Choroid plexus epithelial cell (primary cell): ENCODE measurements at places on chromosomes 12 and 14.

DNA sequence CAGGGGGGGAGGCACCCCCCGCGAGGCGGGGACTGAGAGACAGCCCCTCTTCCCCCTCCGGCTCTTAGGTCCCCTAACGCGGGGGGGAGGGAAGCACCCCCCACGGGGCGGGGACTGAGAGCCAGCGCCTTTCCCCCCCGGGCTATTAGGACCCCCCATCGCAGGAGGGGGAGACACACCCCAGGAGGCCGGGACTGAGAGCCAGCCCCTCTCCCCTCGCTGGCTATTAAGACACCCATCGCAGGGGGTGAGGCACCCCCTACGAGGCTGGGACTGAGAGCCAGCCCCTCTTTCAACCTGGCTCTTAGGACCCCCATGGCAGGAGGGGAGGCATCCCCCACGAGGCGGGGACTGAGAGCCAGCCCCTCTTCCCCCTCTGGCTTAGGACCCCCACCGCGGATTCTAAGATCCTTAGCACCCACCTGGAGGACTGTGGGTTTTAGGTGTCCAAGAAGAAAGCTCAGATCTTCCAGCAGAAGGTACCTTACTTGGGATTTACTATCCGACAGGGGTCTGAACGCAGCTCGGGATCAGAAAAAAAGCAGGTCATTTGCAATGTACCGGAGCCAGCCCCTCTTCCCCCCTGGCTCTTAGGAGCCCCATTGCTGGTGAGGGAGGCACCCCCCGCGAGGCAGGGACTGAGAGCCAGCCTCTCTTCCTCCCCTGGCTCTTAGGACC lies 197.8 kb upstream of the PZP start:
- no peak for DNase-seq

GRCh38 chr14:63046339-63047268 lies 1.3 kb upstream of the KCNH5 start:
- no peak for DNase-seq

- no peak for DNase-seq
Measured at GRCh38 chr14:50791201-50791600, 39.8 kb downstream of the NIN start.

- peak; percentile 83 for DNase-seq
Measured at GRCh38 chr12:121530600-121531355, 50.0 kb downstream of the KDM2B start.

DNA sequence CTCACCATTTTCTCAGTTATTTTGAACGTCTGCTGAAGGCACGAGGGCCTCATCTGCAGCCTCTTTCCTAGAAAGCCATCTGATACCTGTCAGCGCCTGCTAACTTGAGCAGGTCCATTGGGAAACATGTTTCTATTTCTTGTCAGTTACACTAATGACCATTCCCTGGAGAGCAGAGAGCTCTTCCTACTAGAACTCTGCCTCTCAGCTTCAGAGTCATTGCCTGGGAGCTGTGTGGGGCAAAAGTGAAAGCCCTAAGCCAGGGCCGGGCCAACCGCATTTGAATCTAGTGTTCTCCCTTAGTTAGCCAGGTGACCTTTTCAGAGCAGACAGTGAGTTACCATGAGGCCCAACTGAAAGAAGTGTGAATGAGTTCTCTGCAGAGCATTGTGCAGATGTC lies 135.8 kb downstream of the EML1 start:
- DNase-seq: peak; percentile 68

GRCh38 chr14:64990939-64991338 lies 4.2 kb downstream of the FNTB start:
- no peak for DNase-seq

DNA sequence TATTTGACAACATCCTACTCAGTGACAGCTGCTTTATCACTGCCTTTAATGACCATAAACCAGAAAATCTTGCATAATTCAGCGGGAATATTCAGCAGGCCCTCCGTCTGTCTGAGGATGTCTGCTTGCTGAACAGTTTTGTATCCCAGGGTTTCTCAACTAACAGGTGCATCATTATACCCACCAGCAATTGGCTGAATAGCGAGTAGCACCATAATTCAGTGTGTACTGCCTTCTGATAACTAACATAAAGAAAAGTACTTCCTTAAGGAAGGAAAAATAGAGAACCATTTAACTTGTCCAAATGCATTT lies 680.1 kb downstream of the GALC start:
- no peak for DNase-seq

- no peak for DNase-seq
Measured at GRCh38 chr14:95290871-95291431, 28.8 kb downstream of the CLMN start.

- no peak for DNase-seq
Measured at GRCh38 chr14:85190251-85190650, 339.7 kb upstream of the FLRT2 start.

- DNase-seq: peak; percentile 99
Measured at GRCh38 chr12:124518051-124518932, 49.1 kb downstream of the NCOR2 start.

GRCh38 chr14:105427936-105428485 lies 8.4 kb downstream of the MTA1 start:
- no peak for DNase-seq

DNA sequence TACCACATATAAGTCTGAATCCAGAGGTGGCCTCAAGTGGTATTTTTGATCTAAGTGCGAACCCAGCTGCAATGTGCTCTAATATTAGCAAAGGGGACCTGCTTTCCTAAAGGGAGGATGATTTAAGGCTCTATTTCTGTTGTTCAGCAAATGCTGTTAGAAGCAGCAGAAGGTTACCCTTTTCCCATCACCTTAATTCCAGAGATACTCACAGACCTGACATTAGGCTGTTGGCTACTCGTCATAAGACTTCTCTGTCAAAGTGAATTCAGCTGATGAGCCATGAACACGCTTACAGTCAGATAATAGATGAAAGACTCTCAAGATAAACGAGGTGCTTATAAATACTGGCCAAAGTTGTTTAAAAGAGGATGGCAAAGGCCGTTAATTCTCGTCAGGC lies 308.7 kb upstream of the DDHD1 start:
- DNase-seq: no peak

GRCh38 chr12:39441963-39442830 lies 723 bp downstream of the KIF21A start:
- DNase-seq: no peak

GRCh38 chr14:74488786-74489397 lies 4.2 kb downstream of the NPC2 start:
- DNase-seq: peak; percentile 70

- DNase-seq: peak; percentile 89
Measured at GRCh38 chr12:24378548-24379407, 429.3 kb upstream of the SOX5 start.

- DNase-seq: no peak
Measured at GRCh38 chr12:73947326-73948026, 590.2 kb upstream of the ATXN7L3B start.

DNA sequence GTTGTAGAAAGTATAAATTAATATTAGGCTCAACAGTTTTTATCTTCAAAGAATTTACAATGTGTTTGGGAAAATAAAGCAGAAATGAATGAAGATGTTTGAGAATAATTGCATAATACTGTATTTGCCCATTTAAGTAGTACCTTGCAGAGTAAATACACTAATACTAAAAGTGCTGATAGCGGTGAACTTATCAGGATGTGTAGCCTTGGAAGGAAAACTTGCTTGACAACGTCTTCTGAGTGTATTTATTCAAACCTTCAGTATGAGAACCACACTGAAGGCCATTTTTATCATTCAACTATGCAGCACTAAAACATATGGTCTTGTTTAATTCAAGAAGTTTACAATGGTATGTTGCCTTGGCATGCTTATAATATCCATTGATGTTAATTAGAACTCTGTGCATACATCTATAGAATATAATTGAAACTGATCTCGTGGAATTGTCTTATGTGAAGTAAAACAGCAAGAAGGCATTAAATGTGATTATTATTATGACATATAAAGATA lies 41.3 kb downstream of the MSRB3 start:
- no peak for DNase-seq

DNA sequence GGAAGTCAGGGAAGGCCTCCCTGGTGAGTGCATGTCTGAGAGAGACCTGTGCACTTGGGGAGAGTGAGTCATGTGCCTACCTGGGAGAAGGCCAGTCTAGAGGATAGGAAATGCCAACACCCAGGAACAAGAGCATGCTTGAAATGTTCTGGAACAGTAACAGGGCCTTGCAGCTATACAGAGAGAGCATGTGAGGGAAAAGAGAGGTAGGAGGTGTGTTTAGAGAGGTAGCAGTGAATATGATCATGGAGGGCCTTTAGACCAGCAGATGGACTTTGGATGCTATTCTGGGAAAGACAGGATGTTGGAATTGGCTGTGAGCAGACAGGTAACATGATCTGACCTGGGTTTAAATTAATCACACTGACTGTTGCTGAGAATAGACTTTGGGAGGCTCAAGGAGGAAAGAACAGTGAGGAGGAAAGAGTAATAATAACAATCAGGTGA lies 1143.6 kb downstream of the FLRT2 start:
- no peak for DNase-seq

DNA sequence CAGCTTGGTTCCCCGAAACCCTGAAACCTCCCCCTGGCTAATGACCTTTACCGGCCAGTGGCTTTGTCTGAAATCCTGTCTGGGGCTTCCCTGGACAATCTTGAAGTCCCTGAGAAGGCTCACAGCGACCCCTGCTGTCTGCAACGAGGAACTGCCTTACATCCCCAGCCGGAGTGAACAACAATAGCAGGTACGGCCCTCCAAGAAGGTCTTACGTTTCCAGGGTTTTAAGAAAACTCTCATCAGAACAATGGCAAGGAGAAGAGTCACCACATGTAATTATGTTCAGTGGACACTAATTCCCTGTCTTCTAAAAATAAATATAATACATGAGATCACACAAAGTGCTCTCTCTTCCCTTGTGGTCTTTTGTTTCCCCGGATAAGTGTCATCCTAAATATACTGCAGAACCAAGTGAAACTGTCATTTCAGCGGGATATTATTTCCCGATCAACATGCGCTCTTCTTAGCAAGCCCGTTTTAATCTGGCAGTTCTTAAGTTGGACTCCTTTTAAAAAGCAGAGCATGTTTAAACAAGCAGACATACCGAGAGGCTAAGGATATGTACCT lies 53.3 kb downstream of the RBM19 start:
- peak; percentile 87 for DNase-seq

- peak; percentile 36 for DNase-seq
Measured at GRCh38 chr12:128798571-128799341, 25.0 kb downstream of the SLC15A4 start.

DNA sequence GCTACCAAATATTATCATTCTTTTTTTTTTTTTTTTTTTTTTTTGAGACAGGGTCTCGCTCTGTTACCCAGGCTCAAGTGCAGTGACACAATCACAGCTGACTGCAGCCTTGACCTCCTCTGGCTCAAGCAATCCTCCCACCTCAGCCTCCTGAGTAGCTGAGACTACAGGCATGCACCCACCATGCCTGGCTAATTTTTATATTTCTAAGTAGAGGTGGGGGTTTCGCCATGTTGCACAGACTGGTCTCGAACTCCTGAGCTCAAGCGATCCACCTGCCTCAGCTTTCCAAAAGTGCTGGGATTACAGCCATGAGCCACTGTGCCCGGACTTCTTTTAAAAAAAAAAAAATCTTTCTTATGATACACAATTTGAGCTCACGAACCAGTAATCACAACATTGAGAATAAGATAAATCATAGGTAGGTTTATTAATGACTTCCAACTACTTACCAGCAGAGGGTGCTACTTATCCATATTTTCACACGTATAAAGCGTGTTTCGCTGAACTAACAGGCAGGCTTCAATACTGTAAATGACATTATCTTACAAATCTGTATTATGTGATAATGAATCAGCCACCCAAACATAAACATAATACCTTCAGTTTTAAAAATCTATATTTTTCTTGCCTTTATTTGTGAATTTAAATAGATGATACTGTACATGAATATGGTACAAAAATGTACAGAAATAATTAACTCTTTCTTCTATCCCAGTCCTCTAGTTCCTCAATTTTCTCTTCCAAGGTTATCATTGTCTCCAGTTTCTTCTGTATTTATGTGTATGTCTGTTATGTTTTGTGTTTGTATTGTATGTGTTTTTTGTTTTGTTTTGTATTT lies 42.5 kb upstream of the BCAT1 start:
- DNase-seq: peak; percentile 84

DNA sequence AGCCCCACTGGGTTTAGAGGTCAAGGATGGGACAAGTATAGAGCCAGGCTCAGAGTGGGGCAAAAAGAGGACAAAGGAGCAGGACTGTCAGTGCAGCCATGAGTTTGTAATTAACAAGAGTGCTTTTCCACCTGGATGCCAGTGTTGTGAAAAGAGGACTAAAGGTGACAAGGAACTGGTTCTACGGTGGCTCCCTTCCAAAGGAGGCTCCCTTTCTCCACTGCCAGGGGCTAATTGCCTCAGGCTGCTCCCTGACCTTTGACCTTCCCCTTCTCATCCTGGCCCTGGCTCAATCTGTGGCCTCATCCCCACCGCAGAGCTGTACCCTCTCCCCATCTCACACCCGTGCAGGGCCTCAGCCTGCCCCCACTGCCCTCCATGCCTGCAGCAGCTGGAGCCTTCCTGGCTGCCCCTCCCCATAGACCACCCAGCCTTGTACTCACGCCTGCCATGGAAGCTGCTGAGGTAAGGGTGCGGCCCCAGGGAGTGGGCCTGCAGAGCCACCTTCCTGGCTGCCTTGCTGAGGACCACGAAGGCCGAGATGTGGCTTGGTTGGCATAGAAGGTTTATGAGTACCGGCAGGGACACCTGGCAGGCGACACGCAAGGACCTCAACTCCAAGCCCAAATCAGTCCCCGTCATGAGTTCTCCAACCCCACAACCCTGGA lies 24.8 kb upstream of the FKBP4 start:
- no peak for DNase-seq

DNA sequence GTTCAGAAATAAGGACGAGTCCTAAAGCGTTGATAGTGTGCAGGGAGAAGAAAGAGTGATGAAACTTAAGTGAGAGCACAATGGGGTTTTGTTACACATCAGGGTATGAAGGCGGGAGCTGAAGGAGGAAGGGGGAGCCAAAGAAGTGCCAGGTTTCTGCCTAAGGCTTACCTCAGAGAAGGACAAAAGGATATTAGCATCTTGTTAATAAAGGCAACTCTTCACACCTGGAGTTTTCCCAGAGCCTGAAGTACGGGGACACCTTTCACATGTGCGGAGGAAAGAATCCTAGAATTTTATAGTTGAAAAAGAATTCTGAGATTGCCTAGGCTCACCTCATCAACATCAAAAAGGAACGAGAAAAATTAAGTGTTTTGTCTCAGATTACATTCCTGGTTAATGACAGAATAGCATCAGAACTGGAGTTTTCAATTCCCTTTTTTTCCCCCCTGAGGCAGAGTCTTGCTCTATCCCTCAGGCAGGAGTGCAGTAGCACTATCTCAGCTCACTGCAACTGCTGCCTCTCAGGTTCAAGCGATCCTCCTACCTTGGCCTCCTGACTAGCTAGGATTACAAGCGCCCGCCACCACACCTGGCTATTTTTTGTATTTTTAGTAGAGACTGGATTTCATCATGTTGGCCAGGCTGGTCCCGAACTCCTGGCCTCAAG lies 2.2 kb upstream of the SAV1 start:
- no peak for DNase-seq

DNA sequence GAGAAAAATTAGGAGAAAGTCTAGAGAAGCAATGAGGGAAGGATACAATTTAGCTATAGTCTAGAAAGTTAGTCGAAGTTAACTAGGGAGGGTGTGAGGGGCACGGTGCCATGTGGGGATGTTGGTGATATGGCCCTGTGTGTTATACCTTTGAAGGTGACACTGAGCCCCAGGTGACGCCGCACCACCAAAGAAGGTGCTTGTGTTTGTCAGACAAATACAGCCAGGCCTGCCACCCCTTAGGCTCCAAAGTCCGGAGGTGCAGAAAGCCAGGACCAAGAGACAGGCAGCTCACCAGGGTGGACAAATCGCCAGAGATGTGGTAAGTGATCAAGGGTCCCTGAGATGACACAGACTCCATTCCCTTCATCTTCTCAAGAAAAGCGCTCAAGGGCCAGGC lies 1.1 kb downstream of the C1S start:
- no peak for DNase-seq
